ENCODE measurements at places on chromosomes 3 and 15.

GRCh38 chr15:55954862-55955605, 38.4 kb downstream of the NEDD4 start:
- DNase-seq = no peak

DNA sequence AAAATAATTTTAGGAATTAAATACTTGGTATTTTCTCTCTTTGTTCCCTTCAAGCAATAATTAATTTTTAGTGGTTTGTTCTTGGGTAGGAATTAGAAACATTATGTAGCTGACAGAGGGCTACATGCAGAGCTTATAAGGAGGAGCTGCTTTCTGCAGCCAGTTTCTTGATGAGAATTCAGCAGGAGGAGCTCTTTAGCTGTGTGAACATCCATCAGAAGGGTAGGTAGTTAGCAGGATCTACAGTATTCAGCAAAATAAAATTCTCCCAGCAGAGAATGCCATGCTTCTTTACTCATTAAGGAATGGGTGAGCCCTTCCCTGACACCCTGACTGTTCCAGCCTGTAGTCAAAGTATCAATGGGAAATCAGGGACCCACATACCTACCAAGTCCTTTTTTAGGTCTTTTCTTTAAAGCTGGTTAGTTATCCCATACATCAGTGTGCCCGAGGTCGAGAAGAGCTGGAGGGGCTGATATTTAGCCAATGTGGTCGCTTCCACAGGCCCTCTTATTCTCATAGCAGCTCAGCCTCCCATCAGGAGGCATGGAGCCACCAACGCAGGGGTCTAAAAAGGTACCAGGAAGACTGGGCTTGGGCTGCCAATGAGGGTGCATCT, 54.0 kb downstream of the KCNAB1 start:
- no peak for DNase-seq

- no peak for DNase-seq
Measured at GRCh38 chr15:81752546-81752942, 293.3 kb downstream of the MEX3B start.

DNA sequence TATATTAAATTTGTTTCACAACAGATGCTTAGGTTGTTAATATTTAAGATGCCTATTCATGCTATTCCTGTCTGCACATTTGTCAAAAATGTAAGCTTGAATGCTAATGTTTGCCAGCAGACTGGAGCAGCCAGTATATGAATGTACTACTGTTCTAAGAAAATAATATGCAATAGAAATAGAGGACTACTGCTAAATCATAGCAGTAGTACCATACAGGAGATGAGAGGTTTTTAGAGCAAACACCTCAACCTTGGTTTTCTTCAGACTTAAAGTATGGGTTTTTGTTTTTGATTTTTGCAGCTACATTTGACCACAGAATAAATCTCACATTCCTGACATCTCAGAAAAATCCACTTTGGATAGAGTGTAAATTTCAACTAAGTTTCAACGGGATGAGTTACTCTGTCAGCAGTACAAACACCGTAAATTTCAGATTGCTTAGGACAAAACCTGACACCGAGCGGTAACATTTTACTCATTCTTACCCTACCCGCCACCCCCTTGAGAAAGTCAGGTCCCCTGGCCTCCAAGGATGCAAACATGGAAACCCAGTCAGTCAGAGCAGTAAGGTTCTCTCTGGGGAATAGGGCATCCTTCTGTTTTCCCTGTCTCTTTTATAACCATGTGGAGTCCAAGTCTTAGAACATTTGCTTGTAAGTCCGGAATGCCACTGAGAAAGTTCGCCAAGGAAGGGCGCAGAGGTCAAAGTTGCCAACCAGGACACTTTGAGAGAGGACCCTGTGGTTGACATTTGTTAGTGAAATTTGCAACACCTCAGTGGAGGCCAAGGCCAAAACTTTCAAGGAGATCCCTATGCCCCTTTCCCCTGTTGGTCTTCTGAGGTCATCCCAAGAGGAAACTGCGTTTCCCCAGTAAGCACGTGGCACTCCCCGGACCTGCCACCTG, 17.9 kb upstream of the SATB1 start:
- DNase-seq = no peak

- DNase-seq = no peak
Measured at GRCh38 chr3:23743141-23743784, 62.5 kb upstream of the UBE2E1 start.

- DNase-seq = no peak
Measured at GRCh38 chr3:67601385-67601784, 53.0 kb downstream of the SUCLG2 start.

- DNase-seq = no peak
Measured at GRCh38 chr3:160874736-160875135, 118.7 kb downstream of the PPM1L start.

- no peak for DNase-seq
Measured at GRCh38 chr3:139378587-139379241, 10.7 kb downstream of the COPB2 start.

- no peak for DNase-seq
Measured at GRCh38 chr15:61880084-61880483, 180.2 kb downstream of the VPS13C start.

- DNase-seq = no peak
Measured at GRCh38 chr3:187916072-187916471, 170.8 kb upstream of the BCL6 start.

DNA sequence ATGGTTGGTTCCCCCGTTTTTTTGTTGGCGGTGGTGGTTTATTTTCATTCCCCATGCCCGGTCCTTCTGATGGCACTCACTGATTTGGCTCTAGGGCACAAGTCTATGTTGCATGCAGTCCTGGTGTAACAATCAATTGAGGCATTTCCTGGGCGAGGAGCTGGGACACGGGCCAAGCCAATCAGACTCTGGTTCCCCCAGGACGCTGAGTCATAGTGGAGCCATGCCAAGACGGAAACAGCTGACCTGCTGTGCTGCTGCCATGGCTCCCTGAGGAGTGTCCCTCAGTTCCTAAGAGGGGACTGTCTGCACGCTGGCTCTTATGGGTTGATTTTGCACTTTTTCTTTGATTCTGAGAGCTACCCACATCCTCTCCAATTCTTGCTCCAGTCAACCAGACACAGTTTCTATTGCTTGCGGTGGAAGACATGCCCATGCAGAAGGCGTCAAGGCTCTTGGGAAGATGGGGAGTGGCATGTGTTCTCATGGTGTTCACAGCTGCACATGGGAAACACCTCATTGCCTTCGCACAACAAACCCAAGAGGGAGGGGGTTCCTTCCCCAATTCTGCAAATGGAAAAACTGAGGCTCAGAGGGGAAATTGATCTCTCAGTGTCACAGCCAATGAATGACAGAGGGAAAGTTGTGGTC, 28.3 kb upstream of the ALDH1L1 start:
- no peak for DNase-seq
